ENCODE measurements at places on chromosomes 5 and 9.

DNA sequence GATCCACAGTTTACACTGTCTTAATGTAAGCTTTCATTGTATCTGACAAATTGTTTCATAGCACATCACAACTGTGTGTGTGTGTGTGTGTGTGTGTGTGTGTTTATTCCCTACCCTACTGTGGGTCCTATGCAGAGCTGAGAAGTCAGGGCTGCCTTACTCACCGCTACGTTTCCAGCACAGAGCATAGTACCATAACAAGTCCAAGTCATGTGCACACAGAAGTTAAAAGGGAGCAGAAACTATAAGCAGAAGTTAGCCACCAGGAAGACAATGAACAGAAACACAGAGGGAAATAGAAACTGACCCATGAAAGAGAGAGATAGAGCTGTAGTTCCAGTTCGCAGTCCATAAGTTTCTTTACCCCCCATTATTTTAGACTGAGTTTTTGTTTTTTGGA is 38.2 kb upstream of the DMXL1 start:
- no peak for DNase-seq
- H3K27me3 ChIP-seq: no peaks in the 10 kb centered on the region
- no peak overlapping the region for H3K27ac ChIP-seq

DNA sequence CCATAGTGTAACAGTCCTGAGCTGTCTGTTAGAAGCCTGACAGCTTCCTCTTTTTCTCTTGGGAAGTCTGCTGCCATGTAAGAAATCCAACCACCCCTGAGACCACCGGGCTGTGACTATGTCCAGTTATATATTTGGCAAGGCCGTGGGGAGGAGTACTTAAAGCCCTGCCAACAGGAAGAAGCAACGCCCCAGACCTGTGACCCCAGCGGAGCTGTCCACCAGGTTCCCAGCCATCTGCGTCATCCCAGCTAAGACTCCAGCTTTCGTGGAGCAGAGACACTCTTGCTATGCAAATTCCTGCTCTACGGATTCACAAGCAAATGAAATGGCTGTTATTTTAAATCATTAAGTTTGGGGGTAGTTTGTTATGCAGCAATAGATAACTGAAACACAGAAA is 417.3 kb downstream of the TLE4 start:
- no peaks in the 10 kb centered on the region for H3K36me3 ChIP-seq
- H3K27me3 ChIP-seq: no peaks in the 10 kb centered on the region
- no peaks in the 10 kb centered on the region for H3K4me1 ChIP-seq
- DNase-seq: no peak

DNA sequence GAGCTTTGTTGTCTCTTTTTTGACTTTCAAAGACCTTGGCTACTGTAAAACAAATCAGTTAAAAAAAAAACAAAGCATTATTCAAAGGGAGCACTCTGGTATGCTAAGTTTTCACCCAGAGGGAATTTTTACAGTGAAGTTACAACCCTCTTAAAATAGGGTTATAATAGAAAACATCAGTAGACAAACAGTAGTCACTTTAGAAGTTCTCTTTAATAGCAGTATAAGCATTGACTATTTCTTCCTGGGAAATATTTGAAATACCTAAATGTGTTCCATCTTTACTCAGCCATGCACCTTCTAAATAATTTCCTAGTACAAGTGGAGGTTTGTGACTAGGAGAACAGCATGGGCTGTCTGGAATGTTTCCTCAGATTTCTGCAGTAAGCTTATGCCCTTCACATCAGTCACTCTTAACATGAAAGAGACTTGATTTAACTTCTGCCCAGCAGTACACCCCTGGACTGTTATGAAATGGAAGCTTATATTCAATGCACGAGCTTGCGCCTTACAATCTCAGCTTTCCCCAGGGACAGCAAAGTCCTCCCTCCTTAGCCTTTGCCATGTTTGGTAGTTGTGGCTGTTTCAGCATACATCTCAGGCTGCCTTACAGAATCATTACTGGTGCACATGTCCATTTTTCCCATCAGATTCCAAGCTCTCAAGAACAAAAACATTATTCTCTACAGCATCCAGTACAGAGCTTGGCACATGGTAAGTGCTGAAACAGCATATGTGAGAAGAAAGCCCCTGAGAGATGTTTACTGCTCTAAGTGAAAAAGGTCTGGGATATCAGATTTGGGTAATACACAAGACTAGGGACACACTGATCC is 191.5 kb downstream of the ZNF608 start:
- H3K27me3 ChIP-seq: no peaks in the 10 kb centered on the region
- H3K36me3 ChIP-seq: no peaks in the 10 kb centered on the region
- no peak for DNase-seq
- no peak overlapping the region for H3K4me3 ChIP-seq
- no peak overlapping the region for H3K27ac ChIP-seq

DNA sequence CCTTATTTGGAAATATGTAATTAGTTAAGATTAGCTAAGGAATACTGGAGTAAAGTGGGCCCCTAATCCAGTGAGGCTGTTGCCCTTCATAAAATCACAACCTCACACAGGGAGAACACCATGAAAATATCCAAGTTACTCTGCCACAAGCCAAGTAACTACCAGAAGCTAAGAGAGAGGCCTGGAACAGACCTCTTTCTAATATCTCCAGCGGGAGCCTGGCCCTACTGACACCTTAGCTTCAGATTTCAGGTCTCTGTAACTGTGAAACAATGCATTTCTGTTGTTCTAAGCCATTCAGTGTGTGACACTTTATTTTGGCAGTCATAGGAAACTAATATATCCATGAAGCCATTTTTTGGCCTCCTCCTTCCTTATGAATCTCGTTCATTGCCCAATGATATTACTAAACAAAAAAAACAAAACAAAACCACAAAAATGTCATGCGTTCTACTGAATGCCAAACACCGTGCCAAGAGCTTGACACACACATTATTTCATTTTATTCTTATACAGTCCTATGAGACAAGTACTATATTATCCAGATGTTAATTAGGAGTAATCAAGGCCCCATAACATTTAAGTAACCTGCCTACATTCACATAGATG is 699.0 kb downstream of the MAT2B start:
- no peaks in the 10 kb centered on the region for H3K4me1 ChIP-seq
- no peaks in the 10 kb centered on the region for H3K36me3 ChIP-seq
- H3K4me3 ChIP-seq: no peak overlapping the region

- no peak overlapping the region for H3K4me3 ChIP-seq
- H3K4me1 ChIP-seq: no peaks in the 10 kb centered on the region
- H3K36me3 ChIP-seq: no peaks in the 10 kb centered on the region
- DNase-seq: no peak
- no peak overlapping the region for H3K27ac ChIP-seq
- H3K27me3 ChIP-seq: peaks cover 15% of the 10 kb centered on the region
Measured at GRCh38 chr5:14200312-14200990, 57.3 kb downstream of the TRIO start.

DNA sequence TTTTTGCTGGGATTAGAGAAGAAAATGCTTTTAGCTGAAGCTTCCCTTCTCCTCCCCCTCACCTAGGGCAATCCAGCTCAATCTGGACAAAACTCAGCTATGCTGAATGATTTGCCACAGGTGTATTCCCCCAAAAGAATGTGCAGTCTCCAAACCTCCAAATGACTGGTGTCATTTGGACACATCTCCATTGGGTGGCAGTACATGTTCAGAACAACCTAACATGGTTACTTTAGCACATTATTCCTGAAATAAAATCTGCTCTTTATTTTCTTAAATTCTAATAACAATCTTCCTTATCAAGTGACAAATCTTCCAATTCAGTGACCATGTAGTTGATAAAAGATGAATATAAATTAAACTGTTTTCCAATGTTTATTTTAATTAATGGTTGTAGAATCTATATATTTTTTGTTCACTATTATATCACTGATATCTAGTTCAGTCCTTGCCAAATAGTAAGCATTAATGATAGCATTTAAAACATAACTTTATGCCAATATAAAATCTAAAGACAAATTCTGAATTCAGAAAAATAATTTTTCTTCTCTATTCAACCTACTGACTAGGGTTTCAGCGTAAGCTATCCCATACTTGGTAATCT is 61.3 kb upstream of the MOCS2 start:
- no peak overlapping the region for H3K27ac ChIP-seq
- H3K4me1 ChIP-seq: no peaks in the 10 kb centered on the region
- H3K36me3 ChIP-seq: no peaks in the 10 kb centered on the region
- no peak for DNase-seq

DNA sequence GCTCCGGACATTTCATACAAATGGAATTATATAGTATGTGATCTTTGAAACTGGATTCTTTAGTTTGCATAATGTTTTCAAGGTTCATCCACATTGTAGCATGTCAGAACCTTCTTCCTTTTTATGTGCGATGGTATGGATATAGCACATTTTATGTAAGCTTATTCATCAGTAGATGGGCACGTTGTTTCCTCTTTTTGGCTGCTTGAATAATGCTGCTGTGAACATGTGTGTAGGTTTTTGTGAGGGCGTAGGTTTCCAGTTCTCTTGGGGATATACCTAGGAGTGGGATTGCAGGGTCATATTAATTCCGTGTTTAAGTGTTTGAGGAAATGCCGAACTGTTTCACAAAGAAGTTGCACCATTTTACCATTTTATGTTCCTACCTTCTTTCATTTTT is 187.8 kb downstream of the NR3C1 start:
- no peak overlapping the region for H3K4me3 ChIP-seq
- H3K27ac ChIP-seq: no peak overlapping the region
- peaks cover 14% of the 10 kb centered on the region for H3K36me3 ChIP-seq
- peaks cover 3% of the 10 kb centered on the region for H3K4me1 ChIP-seq

DNA sequence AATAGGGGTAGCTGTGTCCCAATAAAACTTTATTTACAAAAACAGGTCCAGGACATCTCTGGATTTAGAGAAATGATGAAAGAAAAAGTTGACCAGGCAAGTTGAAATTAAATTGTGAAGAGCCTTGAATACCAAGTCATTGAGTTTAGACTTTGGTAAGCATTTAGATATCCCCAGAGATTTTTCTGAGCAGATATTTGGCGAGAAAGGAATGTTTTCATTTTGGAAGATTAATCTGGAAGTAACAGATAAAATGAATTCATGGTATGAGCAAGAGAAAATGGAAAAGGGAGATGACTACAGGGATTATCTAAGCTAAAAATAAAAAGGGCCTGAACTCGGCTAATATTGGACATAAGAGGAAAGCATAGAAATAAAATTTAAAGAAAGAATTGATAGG is 157.6 kb downstream of the ACTL7B start:
- no peak overlapping the region for H3K27ac ChIP-seq
- no peaks in the 10 kb centered on the region for H3K27me3 ChIP-seq
- no peak for DNase-seq
- H3K36me3 ChIP-seq: no peaks in the 10 kb centered on the region
- no peaks in the 10 kb centered on the region for H3K4me1 ChIP-seq

- no peak for DNase-seq
- H3K4me3 ChIP-seq: no peak overlapping the region
- no peaks in the 10 kb centered on the region for H3K27me3 ChIP-seq
- H3K27ac ChIP-seq: no peak overlapping the region
- H3K36me3 ChIP-seq: no peaks in the 10 kb centered on the region
- H3K4me1 ChIP-seq: no peaks in the 10 kb centered on the region
Measured at GRCh38 chr9:134683714-134684374, 42.2 kb downstream of the COL5A1 start.

DNA sequence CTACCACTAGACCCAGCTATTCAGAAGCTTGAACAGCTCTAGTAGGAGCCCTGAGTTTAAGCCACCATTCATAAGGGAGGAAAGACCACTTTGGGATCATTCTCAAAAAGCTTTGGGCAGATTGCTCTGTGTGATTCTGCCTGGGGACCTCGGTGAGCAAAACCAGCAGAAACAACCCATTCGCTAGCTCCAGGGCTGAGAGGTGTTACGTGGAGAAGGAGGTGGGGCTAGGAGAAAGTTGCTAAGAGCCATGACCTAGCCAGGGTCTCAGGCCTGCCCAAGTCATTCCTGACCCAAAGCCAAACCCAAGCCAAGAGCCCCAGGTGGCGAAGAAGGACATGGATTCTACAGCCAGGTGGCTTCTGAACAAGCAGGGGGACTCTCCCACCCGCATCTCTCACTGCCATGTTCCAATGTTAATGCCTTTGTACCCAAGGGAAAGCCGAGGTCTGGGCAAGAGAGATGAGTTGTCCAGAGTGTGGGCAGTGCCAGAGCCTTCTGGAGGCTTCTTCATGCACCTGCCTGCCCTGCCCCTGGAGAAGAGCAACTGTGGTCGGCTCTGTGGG is 4.0 kb upstream of the BARHL1 start:
- H3K27me3 ChIP-seq: peaks cover 79% of the 10 kb centered on the region
- peaks cover 12% of the 10 kb centered on the region for H3K4me1 ChIP-seq
- no peak overlapping the region for H3K4me3 ChIP-seq
- H3K27ac ChIP-seq: no peak overlapping the region

DNA sequence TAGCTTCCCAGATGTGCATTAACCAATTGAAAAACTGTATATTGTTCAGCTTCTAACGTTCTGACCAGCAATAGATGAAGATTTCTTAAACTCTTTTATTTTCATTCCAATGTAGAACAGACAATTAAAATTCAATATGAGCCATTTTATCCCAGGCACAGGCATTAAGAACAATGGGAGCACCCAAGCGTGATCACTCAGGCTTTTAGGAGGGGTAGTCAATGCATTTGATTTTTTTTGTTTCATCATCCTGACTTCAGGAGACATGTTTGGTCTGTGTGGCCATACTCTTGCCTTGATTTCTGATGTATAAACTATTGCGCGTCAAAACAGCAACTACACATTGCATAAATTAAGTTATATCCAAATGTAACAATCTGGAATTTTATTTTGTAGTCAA is 653.0 kb upstream of the RORB start:
- H3K36me3 ChIP-seq: no peaks in the 10 kb centered on the region
- no peaks in the 10 kb centered on the region for H3K4me1 ChIP-seq
- no peak overlapping the region for H3K27ac ChIP-seq

- DNase-seq: no peak
- no peak overlapping the region for H3K4me3 ChIP-seq
- H3K4me1 ChIP-seq: peaks cover 5% of the 10 kb centered on the region
- no peaks in the 10 kb centered on the region for H3K36me3 ChIP-seq
- H3K27ac ChIP-seq: no peak overlapping the region
Measured at GRCh38 chr9:104686081-104686480, 8.2 kb upstream of the OR13D1 start.

GRCh38 chr5:140391732-140392131 is 9.9 kb upstream of the ANKHD1 start:
- no peaks in the 10 kb centered on the region for H3K4me1 ChIP-seq
- H3K36me3 ChIP-seq: no peaks in the 10 kb centered on the region
- DNase-seq: no peak
- no peak overlapping the region for H3K27ac ChIP-seq
- H3K27me3 ChIP-seq: no peaks in the 10 kb centered on the region

DNA sequence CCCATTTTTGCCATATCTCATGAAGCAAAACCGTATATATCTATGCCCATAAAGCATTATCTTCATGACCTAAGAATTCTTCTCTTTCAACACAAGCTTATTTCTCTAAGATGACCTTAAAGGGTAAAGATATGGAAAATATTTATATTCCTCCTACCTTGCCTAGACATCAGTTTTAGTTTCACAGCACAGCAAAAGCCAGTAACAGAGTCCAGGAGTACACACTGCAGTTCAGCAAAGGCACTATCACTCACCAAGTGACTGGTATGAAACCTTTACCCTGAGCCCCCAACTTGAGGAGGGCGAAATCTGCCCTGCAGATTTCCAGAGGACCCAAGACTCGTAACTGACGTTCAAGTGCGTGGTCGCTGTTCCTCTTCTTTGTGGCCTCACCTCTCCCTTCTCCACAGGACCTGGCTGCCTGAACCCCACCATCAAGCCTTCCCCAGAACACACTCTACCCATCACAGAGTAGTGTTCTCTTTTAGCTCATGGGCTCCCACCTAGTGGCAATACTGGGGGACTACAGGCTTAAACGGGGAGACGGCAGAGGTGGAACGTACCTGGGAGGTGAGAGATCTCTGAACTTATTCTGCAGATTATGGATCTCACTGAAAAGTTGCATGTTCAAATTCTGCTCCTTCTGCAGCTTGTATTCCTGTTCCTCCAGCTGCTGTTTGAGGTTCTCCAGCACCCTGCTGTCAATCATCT is 141.0 kb downstream of the CDK5RAP2 start:
- H3K27me3 ChIP-seq: no peaks in the 10 kb centered on the region
- peaks cover 38% of the 10 kb centered on the region for H3K36me3 ChIP-seq
- H3K4me1 ChIP-seq: peaks cover 19% of the 10 kb centered on the region
- H3K27ac ChIP-seq: no peak overlapping the region

Measured in activated naive CD8-positive, alpha-beta T cell treated with anti-CD3 and anti-CD28 coated beads, Interleukin-2, amount 10 ng/mL, durations not matched to agents 7 days and 5 days (primary cell).